Stimulated activated CD4-positive, alpha-beta T cell treated with anti-CD3 and anti-CD28 coated beads, TNF-alpha, amount 100 ng/mL, for 1 hour (primary cell): ENCODE measurements at places on chromosomes 12 and 14.

- DNase-seq, result no peak
Measured at GRCh38 chr14:69480136-69480535, 4.4 kb upstream of the PLEKHD1 start.

- peak; percentile 54 for DNase-seq
Measured at GRCh38 chr14:67674480-67675218, at the start of gene VTI1B. VTI1B (minus strand) TSS chr14:67674632; CDS start chr14:67674489, 143 bp downstream.

DNA sequence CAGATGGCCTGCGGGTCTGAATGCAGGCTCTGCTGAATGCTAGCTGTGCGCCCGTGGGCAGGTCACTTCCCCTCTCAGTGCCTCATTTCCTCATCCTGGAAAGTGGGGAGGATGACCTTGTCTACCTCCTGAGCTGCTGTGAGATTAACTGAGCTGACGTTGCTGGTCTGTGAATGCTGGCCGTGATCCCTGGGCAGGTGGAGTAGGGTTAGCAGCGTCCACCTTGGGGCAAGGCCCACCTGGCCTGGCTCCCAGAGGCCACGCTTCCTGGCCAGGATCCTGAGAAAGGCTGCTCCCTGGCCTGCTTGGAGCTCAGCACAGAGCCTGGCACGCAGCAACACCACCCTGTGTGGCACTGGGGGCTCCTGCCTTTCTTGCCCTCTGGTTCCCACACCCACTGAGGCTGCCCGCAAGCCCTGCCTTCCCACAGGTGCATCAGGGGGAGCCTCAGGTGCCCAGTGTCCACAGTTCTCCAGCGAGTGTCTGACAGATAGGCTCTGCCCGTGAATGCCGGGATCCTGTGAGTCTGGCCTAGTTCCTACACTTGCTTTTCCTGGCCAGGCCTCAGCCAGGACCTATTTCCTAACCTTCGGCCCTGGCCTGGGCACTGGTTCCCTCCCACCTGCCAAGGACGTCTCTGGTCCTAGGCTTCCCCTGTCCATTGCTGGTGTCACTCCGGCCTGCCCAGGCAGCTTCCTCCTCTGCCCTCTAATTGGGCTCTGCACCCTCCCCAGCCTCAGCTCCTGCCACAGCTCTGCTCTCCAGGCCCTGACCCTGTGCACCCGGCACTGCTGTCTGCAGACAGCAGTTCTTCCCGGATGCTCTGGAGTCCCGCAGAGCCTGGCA lies 37.2 kb upstream of the TDRD9 start:
- no peak for DNase-seq

GRCh38 chr14:35240231-35240630 lies 52.0 kb upstream of the PSMA6 start:
- no peak for DNase-seq

DNA sequence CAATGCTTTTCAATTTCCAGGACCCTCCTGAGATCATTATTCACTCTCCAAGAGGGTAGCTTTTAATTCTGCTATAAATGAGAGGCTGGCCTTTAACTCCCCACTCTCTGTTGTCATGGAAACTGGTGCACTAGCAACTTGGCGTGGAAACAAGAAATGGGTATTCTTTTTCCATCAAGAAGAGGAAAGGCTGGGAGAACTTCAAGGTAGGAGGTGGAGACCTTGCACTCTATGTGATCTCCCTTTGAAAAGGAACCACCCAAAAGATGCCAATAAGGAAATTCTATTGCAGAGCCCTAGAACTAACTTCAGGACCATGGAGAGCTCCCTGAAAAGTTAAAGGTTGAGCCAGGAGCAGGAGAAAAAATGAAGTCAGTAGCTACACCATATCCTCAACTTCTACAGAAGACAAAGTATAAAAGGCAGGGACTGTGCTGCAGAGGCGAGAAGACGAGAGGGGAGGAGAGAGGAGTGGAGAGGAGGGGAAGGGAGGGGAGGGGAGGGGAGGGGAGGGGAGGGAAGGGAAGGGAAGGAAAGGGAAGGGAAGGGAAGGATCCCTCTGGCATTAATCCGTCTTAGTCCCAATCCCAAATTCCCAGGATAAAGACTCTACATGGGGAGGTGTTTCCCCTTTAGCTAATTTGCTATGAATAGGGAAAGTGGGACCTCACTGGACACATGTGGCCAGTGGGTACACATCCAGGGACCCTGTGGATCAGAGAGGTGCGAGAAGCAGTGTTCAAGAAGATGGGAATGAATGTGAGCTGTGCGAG lies 46.7 kb upstream of the FICD start:
- DNase-seq, result no peak

- DNase-seq, result no peak
Measured at GRCh38 chr12:37548266-37548805, 768.2 kb upstream of the ALG10B start.

DNA sequence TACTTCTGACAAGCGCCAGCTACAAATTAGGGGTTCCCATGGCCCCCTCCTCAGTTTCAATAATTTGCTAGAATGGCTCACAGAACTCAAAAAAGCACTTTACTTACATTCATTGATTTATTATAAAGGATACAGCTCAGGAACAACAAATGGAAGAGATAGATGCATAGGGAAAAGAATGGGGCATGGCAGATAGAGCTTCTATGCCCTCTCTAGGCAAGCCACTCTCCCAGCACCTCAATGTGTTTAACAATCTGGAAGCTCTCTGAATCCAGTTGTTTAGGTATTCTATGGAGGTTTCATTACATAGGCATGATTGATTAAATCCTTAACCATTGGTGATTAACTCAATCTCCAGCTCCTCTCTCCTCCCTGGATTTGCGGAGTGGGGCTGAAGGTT lies 184.5 kb upstream of the DAAM1 start:
- DNase-seq, result no peak
